ENCODE measurements at places on chromosomes 7 and 10.

- DNase-seq, result no peak
These were observed 53.9 kb downstream of the VCL start for GRCh38 chr10:74051736-74052342.

DNA sequence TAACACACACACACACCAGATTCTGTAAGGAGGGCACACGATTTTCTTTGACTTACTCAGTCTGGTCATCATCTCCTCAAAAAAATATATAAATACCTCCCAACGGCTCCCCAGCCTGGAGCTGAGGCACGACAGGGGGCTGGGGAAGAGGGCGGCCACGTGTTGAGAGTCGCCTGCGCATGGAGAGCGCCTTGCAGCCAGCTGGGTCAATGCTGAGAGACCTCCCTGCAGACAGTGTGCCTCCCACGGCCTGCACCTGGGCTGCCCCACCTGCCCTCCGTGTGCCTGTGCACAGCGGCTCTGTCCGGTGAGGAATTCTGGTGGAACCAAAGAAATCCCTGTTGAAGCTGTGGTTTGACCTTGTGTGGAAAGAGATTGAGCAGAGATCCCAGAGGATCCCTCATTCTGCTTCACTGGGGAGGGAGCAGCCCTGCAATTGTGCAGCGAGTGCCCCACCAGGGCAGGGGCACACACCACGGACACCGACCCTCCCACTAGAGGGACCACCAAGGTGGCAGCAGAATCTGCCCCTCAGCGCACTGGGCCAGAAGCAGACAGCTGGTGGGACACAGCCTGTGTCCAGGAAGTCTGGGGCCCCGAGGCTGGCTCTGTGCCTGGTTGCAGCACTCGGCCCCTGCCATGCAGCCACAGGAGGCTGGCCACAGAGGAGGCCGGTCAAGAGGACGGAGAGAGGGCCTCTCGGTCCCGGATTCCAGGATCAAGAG lies 150.5 kb upstream of the PPP2R2D start:
- no peak for DNase-seq

DNA sequence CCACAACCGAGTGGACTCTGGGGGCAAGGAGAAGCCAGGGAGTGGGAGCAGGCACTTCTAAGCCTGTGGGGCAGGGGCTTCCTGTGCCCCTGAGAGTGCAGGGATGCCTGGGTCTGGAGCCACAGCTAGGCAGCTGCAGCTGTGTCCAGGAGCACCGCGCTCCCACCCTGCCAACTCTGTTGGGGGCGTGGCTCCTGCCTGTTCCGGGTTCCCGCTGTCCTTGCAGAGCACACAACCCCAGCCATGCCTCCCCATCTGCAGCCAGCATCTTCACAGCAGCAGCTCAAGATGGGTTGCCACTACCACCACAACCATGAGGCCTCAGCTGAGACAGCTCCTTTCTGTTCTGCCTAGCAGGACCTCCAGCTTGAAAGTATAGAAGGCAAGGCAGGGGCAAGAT lies 8.6 kb downstream of the PAX4 start:
- DNase-seq, result no peak

DNA sequence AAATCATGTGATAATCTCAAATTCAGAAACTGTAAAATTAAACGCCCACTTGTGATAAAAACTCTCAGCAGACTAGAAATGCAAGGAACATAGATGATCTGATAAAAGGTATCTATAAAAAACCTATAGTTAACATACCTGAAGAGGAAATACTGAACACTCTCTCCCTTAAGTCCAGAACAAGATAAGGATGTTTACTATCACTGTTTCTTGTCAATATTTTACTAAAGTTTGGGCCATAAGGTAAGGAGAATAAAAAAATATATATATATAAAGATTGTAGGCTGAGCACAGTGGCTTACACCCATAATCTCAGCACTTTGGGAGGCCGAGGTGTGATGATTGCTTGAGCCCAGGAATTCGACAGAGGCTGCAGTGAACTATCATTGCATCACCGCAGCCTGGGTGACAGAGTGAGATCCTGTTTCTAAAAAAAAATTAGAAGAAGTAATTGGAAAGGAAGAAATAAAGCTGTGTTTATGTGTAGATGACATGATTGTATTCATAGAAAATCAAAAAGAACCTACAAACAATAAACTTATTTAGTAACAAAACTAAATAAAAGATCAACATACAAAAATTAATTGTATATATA lies 28.4 kb downstream of the MPLKIP start:
- no peak for DNase-seq

- DNase-seq, result no peak
These were observed 158.0 kb downstream of the CACNB2 start for GRCh38 chr10:18298256-18298655.

GRCh38 chr7:44625526-44626471 lies 19.4 kb downstream of the OGDH start:
- no peak for DNase-seq

DNA sequence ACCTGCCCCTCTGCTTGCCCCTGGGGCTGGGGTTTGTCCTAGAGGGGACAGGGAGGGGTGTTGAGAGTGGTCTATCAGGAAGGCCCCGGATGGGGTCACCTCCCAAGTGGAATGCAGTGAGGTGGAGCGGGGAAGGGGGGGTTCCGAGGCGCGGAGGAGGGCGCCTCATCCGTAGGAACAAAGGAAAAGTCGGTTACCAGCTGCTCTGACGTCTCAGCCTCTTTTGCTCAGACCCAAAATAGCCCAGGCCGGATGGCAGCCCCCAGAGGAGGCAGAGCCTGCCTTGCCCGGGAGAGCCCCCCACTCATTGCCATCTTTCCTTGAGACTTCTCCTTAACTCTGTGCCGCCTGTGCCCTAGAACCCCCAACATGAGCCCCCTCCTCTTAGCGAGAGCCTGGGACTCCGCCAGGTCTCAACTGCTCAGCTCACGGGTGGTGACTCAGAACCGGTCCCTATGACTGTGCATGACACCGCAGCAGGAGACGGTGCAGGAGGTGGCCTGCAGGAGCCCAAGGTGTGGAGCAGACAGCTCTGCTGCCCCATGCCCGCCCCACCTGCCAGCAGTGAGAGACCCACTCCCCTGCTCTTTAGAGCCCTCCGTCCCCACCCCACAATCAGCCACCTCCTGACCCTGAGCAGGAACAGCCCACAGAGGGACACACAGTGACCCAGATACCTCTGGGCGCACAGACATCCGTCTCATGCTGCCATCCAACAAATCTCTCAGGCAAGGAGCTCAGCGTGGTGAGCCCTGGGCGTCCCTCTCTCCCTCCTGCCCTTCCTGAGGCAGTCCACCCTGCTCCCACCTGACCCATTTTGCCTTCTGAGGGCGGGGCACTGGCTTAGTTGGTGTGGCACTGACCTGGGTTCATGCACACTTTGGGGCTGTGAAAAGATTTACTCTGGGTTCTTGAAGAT lies 13.1 kb downstream of the STX1A start:
- no peak for DNase-seq

GRCh38 chr7:30612658-30613265 lies 18.1 kb downstream of the GARS1 start:
- DNase-seq, result no peak

DNA sequence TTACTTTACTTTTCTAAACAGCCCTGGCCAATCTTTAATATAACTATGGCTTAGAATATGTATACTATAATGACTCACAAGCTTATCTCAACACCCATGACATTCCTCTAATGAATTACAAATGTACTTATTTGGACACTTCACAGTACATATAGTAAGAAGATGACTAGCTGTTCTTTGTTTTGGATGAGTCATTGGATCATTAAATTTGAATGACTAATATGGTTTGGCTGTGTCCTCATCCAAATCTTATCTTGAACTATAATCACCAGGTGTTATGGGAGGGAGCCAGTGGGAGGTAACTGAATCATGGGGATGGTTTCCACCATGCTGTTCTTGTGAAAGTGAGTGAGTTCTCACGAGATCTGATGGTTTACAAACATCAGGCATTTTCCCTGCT lies 807.5 kb upstream of the SORCS1 start:
- DNase-seq, result no peak

- DNase-seq, result no peak
These were observed 239.9 kb downstream of the ADRA2A start for GRCh38 chr10:111316722-111317212.

DNA sequence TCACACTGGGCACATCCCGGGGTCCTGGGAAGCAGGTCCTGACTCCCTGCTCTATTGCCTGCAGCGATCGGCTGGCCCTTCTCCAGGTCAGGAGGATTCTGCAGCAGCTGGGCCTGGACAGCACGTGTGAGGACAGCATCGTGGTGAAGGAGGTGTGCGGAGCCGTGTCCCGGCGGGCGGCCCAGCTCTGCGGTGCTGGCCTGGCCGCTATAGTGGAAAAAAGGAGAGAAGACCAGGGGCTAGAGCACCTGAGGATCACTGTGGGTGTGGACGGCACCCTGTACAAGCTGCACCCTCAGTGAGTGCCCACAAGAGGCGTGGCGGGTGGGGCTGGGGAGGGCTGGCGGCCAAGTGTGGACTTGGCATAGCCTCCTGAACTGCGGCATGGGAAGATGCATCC lies 12.8 kb upstream of the HK1 start:
- DNase-seq, result no peak

DNA sequence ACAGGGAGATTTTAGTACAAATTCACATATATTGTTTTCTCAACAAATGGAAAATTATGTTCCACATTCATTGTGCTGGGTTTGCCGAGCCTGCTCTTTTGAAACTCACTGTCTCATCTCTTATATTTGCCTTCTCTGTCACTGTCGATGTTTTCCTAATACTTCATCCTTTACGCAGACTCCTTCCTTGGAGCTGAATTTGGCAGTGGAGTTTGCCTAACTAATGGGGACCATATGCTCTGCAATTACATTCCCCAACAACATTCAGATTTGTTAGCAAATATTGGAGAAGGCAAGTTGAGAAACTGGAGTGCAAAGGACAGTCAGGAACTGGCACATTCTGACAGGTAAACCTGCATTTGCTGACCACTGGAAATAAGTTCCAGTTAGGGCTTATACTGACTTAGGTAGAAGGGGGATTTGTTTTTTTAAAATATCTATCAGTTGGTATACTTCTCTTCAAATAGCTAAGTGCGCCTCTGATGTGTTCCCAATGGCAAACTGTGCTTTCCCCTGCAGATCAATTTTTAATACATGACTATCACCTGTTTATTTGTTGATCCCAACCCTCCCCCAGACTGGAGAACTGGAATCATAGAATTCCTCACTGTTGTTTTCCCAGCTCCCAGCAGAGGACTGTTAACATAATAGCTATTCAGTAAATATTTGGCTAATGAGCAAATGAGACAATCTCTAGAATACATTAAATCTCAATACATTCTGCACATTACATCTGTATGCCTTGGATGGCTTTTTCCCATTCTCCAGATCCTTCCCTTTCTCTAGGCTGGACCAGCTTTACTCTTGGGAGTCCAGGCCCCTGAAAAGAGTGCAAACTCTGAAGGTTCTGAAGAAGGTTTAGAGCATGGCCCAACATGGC lies 769.3 kb downstream of the KCNMA1 start:
- DNase-seq, result no peak

- no peak for DNase-seq
These were observed 19.4 kb downstream of the KAZALD1 start for GRCh38 chr10:101080933-101081931.

DNA sequence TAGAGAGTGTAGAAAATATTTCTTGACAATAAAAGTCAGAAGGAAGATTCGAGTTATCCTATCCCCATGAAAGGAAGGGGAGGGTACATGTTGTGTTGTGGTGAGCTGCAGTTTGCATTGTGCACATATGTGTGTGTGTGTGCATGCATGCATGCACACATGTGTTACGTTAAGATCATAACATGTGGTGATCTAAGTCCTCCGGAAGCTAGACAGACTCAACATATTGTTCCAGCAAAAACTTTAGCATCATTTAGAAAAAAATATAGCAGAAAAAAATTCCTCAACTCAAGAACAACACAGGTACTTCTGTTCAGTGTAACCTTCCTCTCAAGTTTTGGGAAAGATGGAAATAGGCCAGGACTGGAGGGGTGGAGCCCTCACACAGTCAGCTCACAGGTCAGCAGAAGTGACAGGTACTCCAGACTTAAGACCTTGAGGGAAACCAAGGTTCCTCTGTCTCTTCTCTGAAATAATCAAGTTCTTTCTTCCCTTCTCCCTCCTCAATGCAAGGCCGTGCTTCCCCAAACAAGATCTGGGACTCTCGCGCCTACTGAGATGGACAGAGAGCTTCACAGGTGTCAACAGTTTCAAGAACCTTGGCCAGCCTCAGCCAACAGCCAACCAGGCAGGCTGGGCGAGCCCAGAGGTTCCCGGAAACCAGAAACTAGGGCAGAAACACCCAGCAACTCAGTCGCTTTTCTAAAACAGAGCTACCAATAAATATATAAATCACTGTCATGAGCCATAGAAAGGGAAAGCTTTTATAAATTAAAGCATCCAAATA lies 205.2 kb downstream of the FAM107B start:
- no peak for DNase-seq

DNA sequence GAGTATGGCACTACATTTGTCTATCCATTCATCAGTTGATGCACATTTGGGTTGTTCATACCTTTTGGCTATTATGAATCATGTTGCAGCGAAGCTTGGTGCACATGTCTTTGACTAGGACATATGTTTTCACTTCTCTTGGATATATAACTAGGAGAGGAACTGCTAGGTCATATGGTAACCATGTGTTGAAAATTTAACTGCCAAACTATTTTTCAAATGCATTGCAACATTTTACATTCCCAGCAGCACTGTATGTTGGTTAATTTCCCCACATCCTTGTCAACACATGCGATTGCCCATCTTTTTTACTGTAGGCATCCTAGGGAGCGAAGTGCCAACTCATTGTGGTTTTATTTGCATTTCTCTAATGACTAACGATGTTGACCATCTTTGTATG lies 183.4 kb downstream of the PRKCQ start:
- no peak for DNase-seq

- DNase-seq, result no peak
These were observed 63.5 kb downstream of the ZNF365 start for GRCh38 chr10:62437696-62438095.

GRCh38 chr7:141660259-141660658 lies 41.7 kb downstream of the DENND11 start:
- DNase-seq, result no peak

Measured in activated CD4-positive, alpha-beta T cell treated with anti-CD3 and anti-CD28 coated beads for 1 hour (primary cell).